ENCODE measurements at places on chromosomes 16 and 17.

DNA sequence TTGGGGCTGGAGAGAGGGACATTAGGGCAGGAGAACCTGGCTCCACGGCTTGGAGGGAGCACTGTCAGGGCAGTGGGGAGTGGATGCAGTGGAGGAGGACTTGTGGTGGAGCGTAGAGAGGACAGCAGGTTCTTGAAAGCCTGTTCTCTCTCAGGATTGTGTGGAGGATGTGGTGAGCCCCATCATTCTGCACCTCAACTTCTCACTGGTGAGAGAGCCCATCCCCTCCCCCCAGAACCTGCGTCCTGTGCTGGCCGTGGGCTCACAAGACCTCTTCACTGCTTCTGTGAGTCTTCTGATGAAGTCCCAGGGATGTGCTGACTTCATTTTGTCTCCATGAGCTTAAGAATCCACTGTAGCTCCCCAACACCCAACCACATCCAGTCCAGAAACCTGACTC lies 13.5 kb downstream of the COX6A2 start:
- no peak for DNase-seq

DNA sequence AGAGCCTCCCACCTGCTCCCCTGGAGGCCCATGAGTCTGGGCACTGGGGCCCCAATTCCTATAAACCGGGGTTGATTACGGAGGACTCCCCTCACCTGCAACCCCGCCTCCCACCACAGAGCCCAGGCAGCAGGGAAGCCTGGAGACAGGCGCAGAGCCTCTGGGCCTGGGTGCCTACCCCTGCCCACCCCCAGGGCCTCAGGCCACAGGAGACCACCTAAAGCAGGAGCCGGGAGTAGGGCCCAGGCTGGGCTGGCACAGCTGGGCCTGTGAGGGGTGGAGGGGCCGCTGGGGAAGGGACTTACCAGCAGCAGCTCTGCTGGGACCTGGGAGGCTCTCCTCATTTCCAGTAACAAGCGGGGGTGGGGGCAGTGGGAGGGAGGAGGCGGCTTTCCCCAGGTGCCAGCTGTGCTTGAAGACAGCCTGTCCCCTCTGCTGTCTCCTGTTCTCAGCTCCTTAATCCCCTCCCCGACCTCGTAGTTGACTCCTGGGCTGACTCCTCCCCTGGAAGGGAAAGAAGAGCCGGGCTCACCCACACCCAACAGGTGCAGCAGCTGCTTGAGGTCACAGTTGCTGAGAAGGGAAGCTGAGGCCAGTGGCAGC lies 46.8 kb downstream of the TMEM235 start:
- no peak for DNase-seq

GRCh38 chr16:28308794-28309584 lies 16.7 kb downstream of the SBK1 start:
- DNase-seq, result no peak

- DNase-seq, result no peak
Observed at GRCh38 chr17:81814748-81815645, 11.0 kb downstream of the GCGR start.

GRCh38 chr17:44807817-44808155 lies 22.3 kb downstream of the GJC1 start:
- DNase-seq, result no peak

DNA sequence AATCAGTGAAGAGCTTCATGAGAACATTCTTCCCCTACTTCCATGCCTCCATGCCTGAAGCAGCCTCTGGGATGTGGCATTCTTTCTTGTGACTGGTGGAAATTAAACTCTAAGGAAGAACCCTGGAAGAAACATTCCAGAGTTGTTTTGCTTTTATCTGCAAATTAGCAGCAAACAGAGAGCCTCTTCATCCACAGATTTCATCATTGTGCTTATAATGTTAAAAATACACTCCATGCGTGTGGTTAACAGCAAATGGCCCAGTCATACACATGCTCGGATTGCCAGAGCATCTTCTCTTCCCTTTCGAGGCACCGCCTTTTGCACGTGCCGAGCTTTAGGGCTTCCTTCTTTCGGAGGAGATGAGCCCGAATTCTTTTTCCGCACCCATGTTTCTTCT lies 411.3 kb downstream of the SNX29 start:
- DNase-seq, result no peak

- DNase-seq, result no peak
Observed at GRCh38 chr17:77708049-77708448, 250.5 kb upstream of the TNRC6C start.

Measured in aorta (tissue), 5 donors.